ENCODE measurements at places on chromosomes 11 and 22. TPM values are rescaled to one million over a fixed set of nuclear protein-coding genes. Genes with fewer than 3 reads are reported as not detected.

GRCh38 chr11:33687733-33688479 is 12.7 kb downstream of the C11orf91 start:
- no peak overlapping the region for H3K27ac ChIP-seq
- H3K27me3 ChIP-seq: no peaks in the 10 kb centered on the region
- no peaks in the 10 kb centered on the region for H3K36me3 ChIP-seq
- peak; percentile 75 for DNase-seq
- no peak overlapping the region for H3K4me3 ChIP-seq

- no peaks in the 10 kb centered on the region for H3K27me3 ChIP-seq
- H3K4me1 ChIP-seq: no peaks in the 10 kb centered on the region
- H3K4me3 ChIP-seq: no peak overlapping the region
- DNase-seq: no peak
- no peak overlapping the region for H3K27ac ChIP-seq
- no peaks in the 10 kb centered on the region for H3K36me3 ChIP-seq
These were observed 29.3 kb upstream of the NFAM1 start for GRCh38 chr22:42461511-42461910.

- no peaks in the 10 kb centered on the region for H3K36me3 ChIP-seq
- H3K4me3 ChIP-seq: no peak overlapping the region
- H3K27me3 ChIP-seq: no peaks in the 10 kb centered on the region
- no peak for DNase-seq
These were observed 299.7 kb downstream of the TBC1D22A start for GRCh38 chr22:47062126-47062525.

DNA sequence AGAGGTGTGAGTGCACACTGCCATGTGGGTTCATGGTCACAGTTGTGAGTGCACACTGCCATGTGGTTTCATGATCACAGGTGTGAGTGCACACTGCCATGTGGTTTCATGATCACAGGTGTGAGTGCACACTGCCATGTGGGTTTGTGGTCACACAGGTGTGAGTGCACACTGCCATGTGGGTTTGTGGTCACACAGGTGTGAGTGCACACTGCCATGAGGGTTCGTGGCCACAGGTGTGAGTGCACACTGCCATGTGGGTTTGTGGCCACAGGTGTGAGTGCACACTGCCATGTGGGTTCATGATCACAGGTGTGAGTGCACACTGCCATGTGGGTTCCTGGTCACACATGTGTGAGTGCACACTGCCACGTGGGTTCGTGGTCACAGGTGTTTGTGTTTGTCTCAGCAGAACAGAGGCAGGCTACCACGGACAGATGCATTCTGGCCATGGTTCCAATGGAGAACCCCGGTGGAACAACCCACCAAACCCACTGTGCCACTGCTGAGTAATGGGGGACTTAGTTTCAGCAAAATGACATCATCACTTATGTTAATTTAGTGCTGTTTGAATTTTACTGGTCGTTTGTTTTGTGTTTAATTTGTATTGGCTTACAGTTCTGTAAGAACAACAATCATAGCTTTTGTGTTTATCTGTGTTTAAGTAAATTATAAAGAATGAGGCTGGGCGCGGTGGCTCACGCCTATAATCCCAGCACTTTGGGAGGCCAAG is 57.2 kb downstream of the RPS6KA4 start:
- DNase-seq: no peak
- H3K4me3 ChIP-seq: no peak overlapping the region
- peaks cover 4% of the 10 kb centered on the region for H3K4me1 ChIP-seq
- no peaks in the 10 kb centered on the region for H3K27me3 ChIP-seq
- H3K36me3 ChIP-seq: no peaks in the 10 kb centered on the region
- H3K27ac ChIP-seq: no peak overlapping the region

GRCh38 chr11:12859872-12860657 is 149.1 kb upstream of the RASSF10 start:
- no peak overlapping the region for H3K4me3 ChIP-seq
- no peaks in the 10 kb centered on the region for H3K4me1 ChIP-seq
- no peaks in the 10 kb centered on the region for H3K27me3 ChIP-seq
- H3K36me3 ChIP-seq: no peaks in the 10 kb centered on the region

DNA sequence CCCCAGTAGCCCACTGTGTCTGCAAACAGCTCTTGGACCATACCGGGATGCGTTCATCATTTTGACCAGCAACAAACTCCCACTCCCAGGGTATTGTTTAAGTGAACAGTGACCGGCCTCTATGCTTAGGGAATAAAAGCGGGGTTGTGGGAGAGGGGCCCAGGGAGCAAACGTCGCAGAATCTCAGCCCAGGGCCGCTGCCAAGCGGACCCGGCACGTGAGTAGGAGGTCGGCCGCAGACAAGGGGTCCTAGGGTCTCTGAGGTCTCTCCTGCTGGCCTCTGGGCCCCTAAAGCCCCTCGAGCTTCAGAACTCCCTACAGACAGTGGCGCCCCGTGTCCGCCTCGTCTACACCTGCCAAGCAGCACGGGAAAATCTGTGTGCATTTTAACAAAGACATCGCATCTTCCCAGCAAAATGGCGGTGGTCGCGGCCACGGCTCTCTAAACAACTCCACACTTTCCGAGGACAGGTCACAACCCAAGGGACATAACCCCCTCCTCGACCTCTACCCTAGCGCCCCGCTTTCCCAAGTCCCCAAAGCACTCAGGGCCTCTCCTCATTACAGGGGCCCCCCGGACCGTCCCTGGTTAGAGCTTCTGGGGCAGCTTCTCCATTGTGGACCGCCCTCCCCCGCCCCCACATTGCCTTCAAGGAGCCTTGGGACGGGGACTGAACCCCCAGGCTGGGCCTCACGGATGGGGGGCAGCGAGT is 3.9 kb upstream of the GCAT start:
- H3K4me1 ChIP-seq: peaks cover 15% of the 10 kb centered on the region
- no peaks in the 10 kb centered on the region for H3K36me3 ChIP-seq
- no peak overlapping the region for H3K4me3 ChIP-seq
- H3K27me3 ChIP-seq: no peaks in the 10 kb centered on the region

- no peaks in the 10 kb centered on the region for H3K36me3 ChIP-seq
- no peaks in the 10 kb centered on the region for H3K27me3 ChIP-seq
- peaks cover 26% of the 10 kb centered on the region for H3K4me1 ChIP-seq
- H3K4me3 ChIP-seq: no peak overlapping the region
These were observed 7.4 kb downstream of the ATL3 start for GRCh38 chr11:63663809-63664208.

DNA sequence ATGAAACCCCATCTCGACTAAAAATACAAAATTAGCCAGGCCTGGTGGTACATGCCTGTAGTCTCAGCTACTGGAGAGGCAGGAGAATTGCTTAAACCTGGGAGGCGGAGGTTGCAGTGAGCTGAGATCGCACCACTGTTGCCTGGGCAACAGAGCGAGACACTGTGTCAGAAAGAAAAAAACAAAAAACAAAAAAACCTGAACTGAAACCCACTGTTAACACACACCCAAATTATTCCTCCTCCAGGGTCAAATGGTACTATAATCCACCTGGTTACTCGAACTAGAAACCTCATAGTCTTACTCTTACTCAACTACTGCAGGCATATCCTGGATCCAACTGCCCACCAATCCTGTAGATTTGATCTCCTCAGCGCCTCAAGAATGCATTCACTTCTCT is 35.5 kb downstream of the USP28 start:
- no peaks in the 10 kb centered on the region for H3K27me3 ChIP-seq
- no peak overlapping the region for H3K27ac ChIP-seq
- peaks cover 4% of the 10 kb centered on the region for H3K36me3 ChIP-seq
- H3K4me3 ChIP-seq: no peak overlapping the region
- DNase-seq: no peak

DNA sequence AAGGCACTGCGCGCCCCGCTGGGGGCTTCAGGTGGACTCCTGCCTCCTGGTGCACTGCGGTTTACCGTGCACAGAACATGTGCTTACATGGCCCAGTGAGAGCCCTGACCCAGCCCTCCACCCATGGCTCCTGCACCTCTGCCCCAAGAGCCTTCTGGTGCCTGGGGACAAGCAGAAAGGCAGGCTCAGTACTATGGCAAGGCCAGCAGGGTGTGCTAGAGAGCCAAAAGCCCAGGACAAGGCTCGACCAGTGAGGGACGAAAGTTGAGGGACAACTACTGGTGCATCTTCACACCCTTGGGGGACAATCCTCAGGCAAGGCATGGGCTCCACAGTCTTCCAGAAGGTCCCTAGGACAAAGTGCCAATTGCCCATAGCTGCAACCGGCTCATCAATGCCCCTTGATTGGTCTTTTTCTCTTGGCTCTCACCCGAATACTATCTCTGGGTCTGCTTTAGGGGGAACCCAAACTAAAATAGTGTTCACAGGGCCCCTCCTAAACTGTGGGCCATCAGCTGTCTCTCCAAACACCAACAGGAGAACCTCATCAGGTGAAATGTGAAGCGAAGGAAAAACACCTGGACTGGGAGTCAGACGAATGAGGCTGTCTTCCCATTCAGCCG is 13.5 kb downstream of the PGA5 start:
- H3K36me3 ChIP-seq: no peaks in the 10 kb centered on the region
- H3K27ac ChIP-seq: no peak overlapping the region
- peak; percentile 87 for DNase-seq
- no peak overlapping the region for H3K4me3 ChIP-seq

- DNase-seq: no peak
- H3K36me3 ChIP-seq: no peaks in the 10 kb centered on the region
- H3K4me3 ChIP-seq: no peak overlapping the region
- no peak overlapping the region for H3K27ac ChIP-seq
These were observed 20.2 kb upstream of the KCNJ11 start for GRCh38 chr11:17408641-17409040.

- H3K4me3 ChIP-seq: peak within 1 kb of the TSS; percentile 90
- peaks cover 50% of the 10 kb centered on the region for H3K4me1 ChIP-seq
- no peaks in the 10 kb centered on the region for H3K27me3 ChIP-seq
- no peaks in the 10 kb centered on the region for H3K36me3 ChIP-seq
These were observed at the start of gene CERK for GRCh38 chr22:46737976-46738646. CERK (minus strand) TSS chr22:46738252; CDS start chr22:46738148, 104 bp downstream.

- no peaks in the 10 kb centered on the region for H3K36me3 ChIP-seq
- DNase-seq: peak; percentile 22
- H3K4me1 ChIP-seq: no peaks in the 10 kb centered on the region
- H3K27ac ChIP-seq: no peak overlapping the region
These were observed 235.0 kb downstream of the MIAT start for GRCh38 chr22:26892166-26893041.

GRCh38 chr11:117424781-117425180 is 97.1 kb downstream of the CEP164 start:
- no peaks in the 10 kb centered on the region for H3K27me3 ChIP-seq
- no peak overlapping the region for H3K4me3 ChIP-seq
- DNase-seq: peak; percentile 52
- H3K27ac ChIP-seq: no peak overlapping the region
- no peaks in the 10 kb centered on the region for H3K36me3 ChIP-seq
- H3K4me1 ChIP-seq: peaks cover 5% of the 10 kb centered on the region

GRCh38 chr11:80129396-80129795 is 688.6 kb upstream of the TENM4 start:
- H3K36me3 ChIP-seq: no peaks in the 10 kb centered on the region
- DNase-seq: no peak
- H3K4me3 ChIP-seq: no peak overlapping the region
- no peak overlapping the region for H3K27ac ChIP-seq
- no peaks in the 10 kb centered on the region for H3K4me1 ChIP-seq

DNA sequence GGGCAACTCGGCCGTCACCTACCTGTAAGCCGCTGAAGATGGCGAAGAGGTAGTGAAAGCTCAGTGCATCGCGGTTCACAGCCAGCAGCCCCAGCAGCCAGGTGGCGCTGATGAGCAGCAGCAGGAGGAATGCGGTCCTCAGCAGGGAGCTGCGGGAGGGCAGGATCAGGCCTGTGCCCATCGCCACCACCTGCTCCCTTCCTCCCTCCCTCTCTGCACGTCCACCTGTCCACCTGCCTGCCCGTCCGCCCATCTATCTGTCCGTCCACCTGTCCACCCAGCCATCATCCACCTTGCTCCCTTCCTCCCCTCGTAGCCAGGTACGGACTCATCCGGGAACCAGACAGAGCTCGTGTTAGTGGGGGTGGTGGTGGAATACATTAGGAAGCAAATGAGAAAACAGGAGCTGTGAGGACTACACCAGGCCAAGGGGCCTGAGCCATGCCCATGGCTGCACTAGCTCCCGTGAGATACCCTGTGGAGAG is 32.2 kb downstream of the TRMU start:
- H3K27me3 ChIP-seq: no peaks in the 10 kb centered on the region
- no peak overlapping the region for H3K4me3 ChIP-seq
- peak; percentile 92 for DNase-seq
- peaks cover 18% of the 10 kb centered on the region for H3K4me1 ChIP-seq

GRCh38 chr11:92342886-92343285 is 118.3 kb downstream of the FAT3 start:
- H3K27me3 ChIP-seq: no peaks in the 10 kb centered on the region
- no peaks in the 10 kb centered on the region for H3K4me1 ChIP-seq
- no peak overlapping the region for H3K27ac ChIP-seq
- peak; percentile 47 for DNase-seq
- no peaks in the 10 kb centered on the region for H3K36me3 ChIP-seq

DNA sequence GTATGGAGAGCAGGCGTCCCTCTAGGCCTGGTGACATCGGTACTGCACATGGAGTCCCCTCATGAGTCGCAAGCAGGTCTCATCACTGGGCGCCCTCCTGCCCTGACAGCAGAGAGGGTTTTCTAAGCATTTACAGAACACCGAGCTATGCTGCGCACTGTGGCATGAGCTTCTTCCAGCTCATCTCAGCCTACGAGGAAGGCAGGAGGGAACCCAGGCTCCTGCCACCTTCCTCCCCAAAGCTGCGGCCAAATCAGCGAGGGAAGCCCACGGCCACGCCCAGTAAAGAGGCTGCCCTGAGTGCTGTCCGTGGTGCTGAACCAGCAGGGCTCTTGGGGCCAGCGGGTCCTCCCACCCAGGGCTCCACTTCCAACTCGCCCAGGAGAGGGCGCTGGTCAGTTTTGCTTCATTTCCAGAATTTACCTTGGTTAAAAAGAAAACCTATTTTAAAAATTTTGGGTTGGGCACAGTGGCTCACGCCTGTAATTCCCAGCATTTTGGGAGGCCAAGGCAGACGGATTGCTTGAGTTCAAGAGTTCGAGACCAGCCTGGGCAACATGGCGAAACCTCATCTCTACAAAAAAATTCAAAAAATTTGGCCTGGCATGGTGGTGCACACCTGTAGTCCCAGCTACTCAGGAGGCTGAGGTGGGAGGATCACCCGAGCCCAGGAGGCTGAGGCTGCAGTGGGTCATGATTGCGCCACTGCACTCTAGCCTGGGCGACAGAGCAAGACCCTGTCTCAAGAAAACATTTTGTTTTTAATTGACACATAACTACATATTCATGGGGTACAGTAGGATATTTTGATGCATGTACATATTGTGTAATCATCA is 34.2 kb downstream of the PHF21B start:
- H3K27ac ChIP-seq: no peak overlapping the region
- H3K4me1 ChIP-seq: no peaks in the 10 kb centered on the region
- peak; percentile 97 for DNase-seq
- H3K4me3 ChIP-seq: no peak overlapping the region

- no peaks in the 10 kb centered on the region for H3K4me1 ChIP-seq
- no peak overlapping the region for H3K4me3 ChIP-seq
- H3K27ac ChIP-seq: no peak overlapping the region
- H3K36me3 ChIP-seq: no peaks in the 10 kb centered on the region
- 0 out of 2 replicates have a peak, but pooled peaks cover 2% of the 10 kb centered on the region for H3K27me3 ChIP-seq
These were observed 62.5 kb upstream of the IZUMO1R start for GRCh38 chr11:94241896-94242295.

GRCh38 chr22:38415046-38415445 is 40.0 kb downstream of the KCNJ4 start:
- H3K4me1 ChIP-seq: no peaks in the 10 kb centered on the region
- H3K27ac ChIP-seq: no peak overlapping the region
- H3K36me3 ChIP-seq: no peaks in the 10 kb centered on the region
- H3K4me3 ChIP-seq: no peak overlapping the region
- no peak for DNase-seq

Gene PLA2G3
- total RNA-seq: not detected

Gene RIN1
- 0.78 TPM for total RNA-seq

Gene SLC5A12
- not detected for total RNA-seq

Gene SLC35C1
- 4.8 TPM for total RNA-seq

Gene MS4A6A
- total RNA-seq: not detected

Gene OTOG
- not detected for total RNA-seq

Gene PIWIL4
- 0.30 TPM for total RNA-seq

Measured in Karpas-422 (cell line).